AG09319 (cell line): ENCODE measurements at places on chromosomes 1 and 21.
A peak's percentile ranks its signal among the peaks of the same experiment; 100 is the strongest.

GRCh38 chr1:218536296-218536986 lies 191.3 kb downstream of the TGFB2 start:
- DNase-seq = no peak

GRCh38 chr1:94820936-94821335 lies 779 bp downstream of the SLC44A3 start:
- DNase-seq = no peak

DNA sequence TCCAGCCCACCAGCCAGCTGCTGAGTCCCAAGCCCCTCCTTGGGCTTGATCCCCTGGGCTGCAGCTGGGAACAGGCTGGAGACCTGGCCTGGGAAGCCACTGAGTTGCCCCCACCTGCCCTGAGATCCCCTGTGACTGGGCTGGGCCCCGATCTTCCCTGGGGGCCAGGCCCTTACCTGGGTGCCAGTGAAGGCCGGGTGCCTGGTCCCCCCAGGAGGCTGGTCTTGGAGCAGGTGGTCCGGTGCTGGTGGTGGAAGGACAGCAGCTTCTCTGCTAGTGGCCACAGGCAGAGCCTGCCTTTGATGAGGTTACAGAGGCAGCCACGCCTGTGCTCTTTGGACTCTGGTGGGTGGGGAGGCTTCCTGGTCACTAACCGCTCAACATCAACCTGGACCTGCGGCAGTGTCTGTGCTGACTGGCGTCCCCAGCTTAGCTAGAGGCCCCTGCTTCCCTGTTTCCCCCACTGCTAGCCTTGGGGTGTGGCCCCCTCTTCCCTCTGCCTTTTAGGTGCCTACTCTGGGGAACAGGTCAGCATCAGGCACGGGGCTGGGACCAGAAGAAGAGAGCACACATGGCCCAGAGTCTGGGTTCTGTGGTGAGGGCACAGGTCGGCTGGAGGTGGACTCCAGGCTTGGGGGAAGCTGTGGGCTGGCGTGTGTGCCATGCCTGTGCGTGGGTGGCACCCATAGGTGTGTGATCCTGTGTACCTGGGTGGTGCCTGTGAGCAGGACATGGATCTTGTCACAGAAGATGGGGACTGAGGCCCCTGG lies at the start of gene EPS8L3:
Gene EPS8L3, minus strand, starts transcription at position 278 of the 770 bp plus-strand sequence. CDS start 2,174 bp downstream, outside the sequence.
- no peak for DNase-seq

- no peak for DNase-seq
Measured at GRCh38 chr1:39733161-39733560, 5.5 kb upstream of the PPIE start.

DNA sequence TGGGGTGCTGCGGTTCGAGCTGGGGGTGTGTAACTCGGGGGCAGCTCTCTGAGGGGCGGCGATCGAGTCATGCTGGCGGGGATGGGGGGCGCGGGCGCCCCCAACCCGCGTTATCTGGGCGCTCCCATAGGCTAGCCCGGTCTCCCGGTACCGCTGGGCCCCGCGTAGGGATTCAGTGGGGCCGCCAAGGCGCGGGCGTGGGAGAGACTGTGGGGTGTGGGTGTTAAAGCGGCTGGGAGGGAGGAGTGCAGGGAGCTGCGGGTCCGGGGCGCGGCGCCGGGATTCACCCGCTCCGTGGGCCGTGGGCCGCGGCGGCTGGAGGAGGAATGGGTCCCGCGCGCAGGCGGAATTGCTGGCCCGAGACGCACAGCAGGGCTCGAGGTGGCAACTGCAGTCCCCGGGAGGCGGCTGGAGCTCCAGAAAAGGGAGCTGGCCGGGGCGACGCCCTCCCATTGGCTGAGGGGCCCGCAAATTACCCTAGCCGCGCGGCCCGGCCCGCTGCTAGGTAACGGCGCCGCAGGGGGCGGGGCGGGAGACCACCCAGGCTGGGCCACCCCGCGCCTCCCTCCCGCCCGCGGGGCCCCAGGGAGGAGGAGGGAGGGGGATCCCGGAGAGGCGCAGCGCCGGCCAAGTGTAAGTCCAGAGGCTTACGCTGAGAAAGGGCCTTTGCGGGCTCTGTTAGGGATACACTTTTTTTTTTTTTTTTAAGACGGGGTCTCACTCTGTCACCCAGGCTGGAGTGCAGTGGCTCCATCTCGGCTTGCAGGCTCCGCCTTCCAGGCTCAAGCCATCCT lies at the start of gene PTCH2:
Gene PTCH2, minus strand, starts transcription at position 392 of the 794 bp plus-strand sequence. Its CDS starts 321 bp downstream, at position 71.
- peak; percentile 16 for DNase-seq

DNA sequence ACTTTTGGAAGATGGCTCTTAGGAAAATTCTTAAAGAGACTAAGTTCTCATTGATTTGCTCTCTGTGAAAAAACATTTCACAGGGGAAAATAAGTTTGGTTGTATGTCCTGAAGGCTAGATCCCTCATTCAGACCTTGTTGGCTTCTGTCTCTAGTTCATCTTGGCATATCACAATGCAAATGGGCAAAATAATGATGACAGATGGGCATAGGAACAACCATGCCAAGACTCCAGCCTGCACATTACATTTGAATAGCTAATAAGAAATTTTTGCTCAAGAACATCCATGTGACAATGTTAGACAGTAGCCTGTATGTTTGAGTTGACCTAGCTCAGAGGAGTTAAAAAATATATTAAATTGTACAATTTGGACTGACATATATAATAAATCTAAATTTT lies 292.9 kb downstream of the PLA2G4A start:
- no peak for DNase-seq

DNA sequence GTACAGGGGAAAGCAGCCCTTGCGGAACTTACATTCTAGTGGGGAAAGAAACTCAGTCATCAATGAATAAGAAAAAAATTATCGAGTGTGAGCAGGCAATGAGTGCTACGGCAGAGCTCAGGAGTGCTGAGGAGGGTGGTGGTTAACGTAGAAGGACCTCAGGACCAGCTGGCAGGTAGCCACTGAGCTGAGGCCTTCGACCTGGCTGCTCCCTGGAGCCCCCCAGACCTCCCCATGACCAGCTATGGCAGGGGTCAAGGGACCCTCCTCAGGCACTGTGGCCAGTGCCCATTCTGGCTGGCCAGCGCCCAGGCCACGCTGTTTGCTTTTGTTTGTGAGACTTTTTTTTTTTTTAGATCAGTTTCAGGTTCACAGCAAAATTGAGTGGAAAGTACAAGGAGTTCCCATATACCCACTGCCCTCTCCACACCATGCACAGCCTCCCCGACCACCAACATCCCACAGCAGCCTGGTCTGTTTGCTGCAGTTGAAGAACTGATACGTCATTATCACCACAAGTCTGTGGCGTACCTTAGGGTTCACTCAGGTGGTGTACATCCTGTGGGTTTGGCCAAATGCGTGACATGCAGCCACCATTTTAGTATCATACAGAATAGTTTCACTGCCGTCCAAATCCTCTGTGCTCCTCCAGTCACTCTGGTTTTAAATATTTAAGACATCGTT lies 11.8 kb upstream of the TTC22 start:
- DNase-seq = no peak

DNA sequence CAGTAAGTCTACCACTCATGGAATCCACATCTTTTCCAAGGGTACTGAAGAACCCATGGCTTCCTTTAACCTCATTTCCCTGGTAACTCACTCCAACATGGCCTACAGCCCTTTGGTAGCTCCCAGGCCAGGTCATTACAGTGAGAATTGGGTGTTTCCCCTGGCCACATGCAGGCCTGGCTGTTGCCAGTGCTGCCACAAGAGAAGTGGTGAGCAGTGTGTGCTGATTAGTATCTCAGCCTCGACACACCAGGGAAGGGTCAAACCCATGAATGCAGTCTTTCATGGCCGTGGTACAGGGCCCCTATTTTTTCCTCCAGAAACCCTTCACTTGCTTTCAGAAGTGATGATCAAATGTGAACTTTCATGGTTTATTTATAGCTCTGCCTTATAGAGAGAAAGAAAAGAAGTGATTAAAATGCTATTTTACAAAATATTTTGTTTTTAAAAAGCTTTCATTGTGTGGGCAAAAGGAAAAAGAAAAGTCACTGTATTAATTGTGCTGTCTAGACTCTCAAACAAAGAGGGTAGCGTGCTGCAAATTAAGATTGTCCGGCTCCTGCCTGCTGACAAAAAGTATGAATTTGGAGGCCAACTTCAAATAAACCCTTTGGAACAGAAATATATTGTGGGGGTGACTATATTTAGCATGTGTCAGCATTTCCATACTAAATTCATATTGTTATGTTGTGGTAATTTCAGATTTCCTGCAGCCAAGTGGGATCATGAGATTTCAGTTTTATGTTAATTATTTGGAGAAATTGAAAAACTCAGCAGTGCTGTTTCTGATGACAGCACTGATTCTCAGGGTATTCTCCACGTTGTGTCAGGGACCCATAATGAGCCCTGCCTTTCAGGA lies 62.0 kb upstream of the HOOK1 start:
- no peak for DNase-seq

DNA sequence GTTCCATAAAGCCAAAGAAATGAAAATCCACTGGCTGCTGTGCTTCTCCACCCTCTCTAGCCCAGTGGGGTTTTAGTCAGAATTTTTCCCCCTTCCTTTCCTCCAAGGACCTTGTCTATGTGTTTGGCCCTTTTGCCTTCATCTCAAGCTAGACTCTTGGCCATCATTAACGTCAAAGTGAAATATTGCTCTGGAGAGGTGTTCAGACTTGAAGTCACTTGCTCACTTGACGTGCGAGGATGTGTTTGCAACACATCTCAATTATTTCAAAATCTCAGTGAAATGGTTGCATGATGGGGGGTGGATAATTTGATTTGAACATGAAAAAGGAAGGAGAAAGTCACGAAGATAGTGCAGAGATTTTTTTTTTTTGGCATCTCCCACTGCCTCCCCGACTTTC lies 13.6 kb downstream of the EVA1C start:
- DNase-seq = no peak

DNA sequence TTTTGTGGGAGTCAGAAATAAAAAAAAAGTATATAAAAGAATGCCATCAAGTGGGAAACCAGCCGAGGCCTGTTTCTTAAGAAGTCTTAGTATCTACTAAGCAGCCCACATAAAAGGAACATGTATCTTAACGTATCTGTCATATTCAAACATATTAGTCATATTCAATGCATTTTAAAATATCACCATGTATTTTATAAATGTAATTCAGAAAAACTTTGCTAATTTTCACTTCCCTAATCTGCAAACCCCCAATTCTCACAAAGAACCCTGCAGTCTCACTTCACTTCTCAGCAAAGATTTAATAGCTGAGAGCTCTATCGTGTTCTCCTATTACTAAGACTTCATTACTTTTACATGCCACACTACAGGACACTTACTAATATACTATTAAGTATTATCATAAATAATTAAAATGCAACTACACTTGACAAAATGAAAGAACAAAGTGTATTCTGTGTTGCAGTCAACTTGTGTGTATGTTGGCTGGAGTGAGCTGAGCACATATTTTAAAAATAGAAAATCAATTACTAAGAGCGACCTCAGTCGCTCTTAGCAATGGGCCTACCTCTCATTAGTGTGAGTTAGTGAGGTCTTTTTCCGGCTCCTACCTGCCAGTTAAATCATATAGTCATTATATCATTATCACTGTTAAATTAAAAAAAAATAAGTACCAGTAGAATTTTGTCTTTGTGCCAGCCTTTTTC lies 484.3 kb downstream of the LMO4 start:
- DNase-seq = no peak

DNA sequence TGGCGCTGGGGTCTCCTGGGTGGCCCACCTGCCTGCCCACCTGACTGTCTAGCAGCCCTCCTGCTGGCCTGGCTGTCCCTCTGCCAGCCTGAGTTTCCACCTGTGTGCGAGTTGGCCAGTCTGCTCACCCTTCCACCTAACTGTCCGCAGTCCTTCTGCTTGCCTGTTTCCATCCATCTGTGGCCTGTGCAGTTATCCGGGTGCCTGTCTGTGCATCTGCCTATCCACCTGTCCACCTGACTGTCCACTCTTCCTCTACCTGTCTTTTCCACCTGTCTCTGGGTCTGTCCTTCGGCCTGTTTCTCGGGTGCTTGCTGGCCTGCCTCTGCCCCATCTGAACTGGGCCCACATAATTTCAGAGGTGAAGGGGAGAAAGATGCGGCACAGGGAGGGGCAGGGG lies 1.9 kb downstream of the KCNQ4 start:
- no peak for DNase-seq

DNA sequence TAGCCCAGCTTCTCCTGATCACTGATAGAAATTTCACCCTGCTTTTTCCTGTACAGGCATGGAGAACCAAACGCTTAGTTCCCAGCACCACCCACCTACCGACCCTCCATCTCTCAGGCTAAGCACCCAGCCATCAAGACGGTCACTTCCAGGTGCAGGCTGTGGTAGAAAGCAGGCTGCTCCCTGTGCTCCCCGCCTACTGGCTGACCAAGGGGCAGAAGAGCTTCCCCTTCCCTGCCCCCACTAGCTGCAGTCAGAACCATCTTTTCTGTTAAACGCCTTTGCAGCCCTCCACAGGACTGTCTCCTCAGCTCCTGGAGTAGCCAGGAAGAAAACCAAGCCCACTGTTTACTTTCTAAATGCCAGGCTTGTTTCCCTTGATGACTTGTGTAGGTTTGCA lies 23.0 kb downstream of the SPATA46 start:
- DNase-seq = no peak

GRCh38 chr1:30305519-30305918 lies 417.9 kb downstream of the MATN1 start:
- no peak for DNase-seq

- DNase-seq = no peak
Measured at GRCh38 chr1:157575744-157576143, 22.1 kb downstream of the FCRL4 start.

DNA sequence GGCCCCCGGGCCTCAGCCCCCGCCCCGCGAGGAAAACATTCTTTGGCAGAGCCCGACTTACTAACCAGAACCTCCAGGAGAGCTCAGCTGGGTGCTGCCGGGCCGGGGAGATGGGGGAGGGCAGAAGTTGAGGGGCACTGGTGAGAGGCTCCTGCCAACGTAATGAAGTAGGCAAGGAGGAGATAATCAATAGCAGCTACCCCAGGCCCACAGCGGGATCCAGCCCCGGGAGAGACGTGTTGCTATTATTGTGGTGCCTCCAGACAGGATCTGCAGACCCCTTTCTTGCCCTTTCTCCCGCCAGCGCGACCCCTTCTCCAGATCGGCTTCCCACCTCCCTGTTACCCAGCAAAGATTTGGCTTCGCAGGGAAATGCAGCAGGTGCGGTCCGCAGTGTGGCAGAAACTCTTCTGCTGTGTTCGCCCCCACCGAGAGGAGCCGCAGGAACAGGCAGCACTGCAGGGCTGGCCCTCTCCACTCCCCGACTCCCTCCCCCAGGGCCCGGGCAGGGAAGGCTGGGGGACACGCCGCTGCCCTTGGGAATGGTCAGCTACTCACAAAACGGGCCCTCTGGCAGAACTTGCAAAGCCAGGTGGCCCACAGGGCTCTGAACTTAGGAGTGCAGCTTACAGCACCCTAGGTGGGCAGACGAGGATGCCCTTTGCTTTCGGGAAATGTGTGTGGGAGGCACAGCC lies 1.5 kb upstream of the KCNA2 start:
- no peak for DNase-seq

DNA sequence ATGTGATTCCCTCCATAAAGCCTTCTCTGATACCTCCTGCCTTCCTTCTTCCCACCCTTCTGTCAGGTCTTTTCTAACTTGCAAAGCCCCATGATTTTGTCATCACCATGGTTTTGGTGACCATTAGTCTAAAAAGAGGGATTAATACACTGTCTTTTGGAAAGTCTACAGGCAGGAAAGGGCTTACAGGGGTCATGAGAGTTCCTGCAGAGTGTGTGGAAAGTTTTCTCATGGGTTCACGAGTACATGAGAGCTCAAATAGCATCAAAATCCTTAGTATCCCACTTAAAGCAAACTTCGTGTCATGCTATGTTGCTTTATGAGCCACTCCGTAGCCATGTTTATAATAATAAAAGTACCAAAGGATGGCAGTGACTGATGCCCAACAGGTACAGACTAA lies 86.6 kb upstream of the BMP8A start:
- DNase-seq = no peak
